Activated T-cell treated with anti-CD3 and anti-CD28 coated beads, Interleukin-2, amount 50 U/mL, for 24 hours (primary cell): ENCODE measurements at places on chromosomes 5 and 9.

- no peak for DNase-seq
Observed at GRCh38 chr5:73969195-73970036, 343.4 kb downstream of the ARHGEF28 start.

GRCh38 chr5:38163636-38164237 lies 94.6 kb upstream of the EGFLAM start:
- DNase-seq, result no peak

DNA sequence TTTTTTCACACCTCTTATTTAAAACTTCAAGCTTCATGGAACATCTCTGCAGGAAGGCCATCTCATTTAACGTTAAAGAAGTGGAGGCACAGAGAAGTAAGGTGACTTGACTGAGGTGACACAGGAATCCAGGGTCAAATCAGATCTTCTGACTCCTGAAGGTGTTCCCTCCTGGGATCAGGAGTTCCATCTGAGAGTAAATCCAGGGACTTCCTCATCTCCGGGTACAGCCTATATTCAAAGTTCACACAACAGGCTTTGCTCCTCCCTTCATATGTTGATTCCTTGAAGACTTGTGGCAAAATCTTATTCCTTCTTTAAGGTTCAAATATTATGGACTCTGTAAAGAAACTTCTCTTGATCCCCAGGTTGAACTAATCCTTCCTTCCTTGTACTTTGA lies 313.1 kb upstream of the CLINT1 start:
- DNase-seq, result no peak

- DNase-seq, result no peak
Observed at GRCh38 chr5:145859453-145859852, 13.4 kb downstream of the GRXCR2 start.

DNA sequence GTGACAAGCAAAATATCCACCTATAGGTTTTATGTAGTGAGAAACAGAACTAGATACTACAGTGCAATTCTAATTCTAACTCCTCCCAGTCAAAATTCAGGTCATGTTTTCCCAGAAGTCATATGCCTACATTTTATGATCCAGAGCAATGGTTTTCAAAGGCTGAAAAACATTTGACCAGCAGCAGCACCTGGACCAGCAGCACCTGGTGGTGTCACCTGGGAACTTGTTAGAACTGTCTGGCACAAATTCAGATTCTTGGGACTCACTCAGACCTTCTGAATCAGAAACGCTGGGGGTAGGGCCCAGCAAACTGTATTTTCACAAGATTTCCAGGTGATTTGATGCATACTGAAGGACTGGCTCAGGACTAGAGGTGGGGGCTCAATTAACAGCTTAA lies 367.7 kb upstream of the RFX3 start:
- DNase-seq, result no peak

DNA sequence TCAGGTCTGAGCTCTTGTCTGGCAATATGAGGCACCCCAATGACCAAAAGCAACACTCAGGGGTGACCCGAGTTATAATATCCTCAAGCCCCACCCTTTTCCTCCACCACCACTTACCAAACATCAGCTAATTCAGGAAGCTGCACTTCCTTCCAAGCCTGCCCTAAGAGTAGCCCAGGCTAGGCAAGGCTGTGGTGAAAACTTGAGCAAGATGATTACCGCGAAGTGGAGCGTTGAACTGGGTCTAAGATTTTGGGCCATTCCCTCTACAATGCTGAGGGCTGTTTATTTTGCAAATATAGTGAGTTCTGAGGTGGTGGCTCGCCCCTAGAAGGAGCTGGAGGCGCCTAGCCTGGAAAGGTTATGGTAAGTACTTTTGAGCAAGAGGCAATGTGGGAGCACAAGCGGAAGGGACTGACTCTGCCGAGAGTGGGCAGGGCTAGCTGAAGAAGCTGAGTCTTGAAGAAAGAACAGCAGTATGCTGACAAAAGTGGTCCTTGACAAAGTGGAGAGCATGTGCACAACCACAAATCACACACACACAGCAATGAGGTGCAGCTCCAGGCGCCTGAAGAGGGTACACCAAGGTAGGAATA lies at the start of gene HK3:
HK3 (minus strand) TSS at position 51 of the 596 bp plus-strand sequence. CDS start 3,187 bp downstream, outside the sequence.
- no peak for DNase-seq

- DNase-seq, result no peak
Observed at GRCh38 chr5:106545325-106545724, 1125.4 kb downstream of the EFNA5 start.

- DNase-seq, result no peak
Observed at GRCh38 chr5:13601112-13601511, 343.4 kb downstream of the DNAH5 start.

DNA sequence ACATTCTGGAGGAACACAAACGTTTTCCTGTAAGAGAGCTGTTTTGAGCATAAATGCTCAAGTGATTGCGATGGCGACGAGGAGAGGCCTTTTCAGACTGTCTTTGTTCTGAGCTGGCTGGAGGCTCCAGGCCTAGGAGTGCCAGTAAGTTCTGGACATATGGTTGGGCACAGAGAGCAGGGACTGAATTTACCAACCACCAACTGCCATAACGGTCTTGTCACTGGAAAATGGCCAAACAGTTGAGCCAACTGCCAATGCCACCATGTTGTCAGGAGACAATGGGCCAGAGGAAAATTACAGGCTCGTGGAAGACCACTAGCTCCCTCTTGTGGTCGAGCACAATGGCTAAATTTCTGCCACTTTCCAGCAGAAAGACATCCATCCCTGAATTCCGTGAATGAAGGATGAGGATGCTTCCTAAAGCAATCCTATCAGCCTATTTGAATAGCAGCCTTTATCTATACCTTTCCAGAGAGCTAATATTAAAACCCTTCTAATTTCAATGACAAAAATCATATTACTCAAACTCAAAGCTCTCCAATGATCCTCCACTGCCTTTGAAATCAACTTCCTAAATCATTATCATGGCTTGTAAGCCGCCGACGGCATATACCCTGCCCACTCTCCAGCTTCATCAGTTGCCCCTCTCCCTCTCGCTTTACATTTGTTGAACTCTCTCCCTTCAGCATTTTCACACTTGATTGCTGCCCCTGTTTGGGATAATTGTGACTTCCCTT lies 66.9 kb upstream of the GLIS3 start:
- DNase-seq, result peak; percentile 47

- DNase-seq, result no peak
Observed at GRCh38 chr5:154806176-154806575, 44.2 kb downstream of the FAXDC2 start.

- DNase-seq, result no peak
Observed at GRCh38 chr5:14611737-14612136, 30.1 kb downstream of the OTULINL start.

GRCh38 chr5:68490406-68490805 lies 274.9 kb downstream of the PIK3R1 start:
- no peak for DNase-seq

- no peak for DNase-seq
Observed at GRCh38 chr5:92635001-92635461, 946.0 kb downstream of the NR2F1-AS1 start.

DNA sequence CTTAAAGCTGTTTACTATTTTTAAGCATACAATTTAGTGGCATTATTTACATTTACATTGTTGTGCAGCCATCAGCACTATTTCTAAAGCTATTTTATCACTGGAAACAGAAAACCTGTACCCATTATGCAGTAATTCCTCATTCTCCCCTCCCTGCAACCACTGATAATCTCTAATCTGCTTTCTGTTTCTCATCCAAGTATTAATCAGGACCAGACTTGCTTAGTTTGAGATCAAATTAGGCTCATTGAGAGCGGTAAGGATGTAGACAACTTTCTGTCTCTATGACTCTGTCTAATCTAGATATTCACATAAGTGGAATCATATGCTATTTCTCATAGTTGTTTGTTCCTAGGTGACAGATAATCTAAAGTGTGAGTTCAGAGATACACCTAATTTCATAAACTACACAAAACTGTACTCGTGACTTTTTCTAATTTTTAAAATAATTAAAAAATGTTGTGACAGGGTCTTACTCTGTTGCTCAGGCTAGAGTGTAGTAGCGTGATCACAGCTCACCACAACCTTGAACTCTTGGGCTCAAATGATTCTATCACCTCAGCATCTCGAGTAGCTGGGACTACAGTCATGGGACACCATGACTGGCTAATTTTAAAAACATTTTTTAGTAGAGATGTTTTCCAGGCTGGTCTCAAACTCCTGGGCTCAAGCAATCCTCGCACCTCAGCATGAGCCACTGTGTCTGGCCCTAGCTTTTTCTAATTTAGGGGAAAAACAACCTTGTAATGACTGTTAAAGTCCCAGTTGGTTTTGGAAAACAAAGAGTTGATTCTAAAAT lies 37.6 kb downstream of the BDP1 start:
- no peak for DNase-seq

DNA sequence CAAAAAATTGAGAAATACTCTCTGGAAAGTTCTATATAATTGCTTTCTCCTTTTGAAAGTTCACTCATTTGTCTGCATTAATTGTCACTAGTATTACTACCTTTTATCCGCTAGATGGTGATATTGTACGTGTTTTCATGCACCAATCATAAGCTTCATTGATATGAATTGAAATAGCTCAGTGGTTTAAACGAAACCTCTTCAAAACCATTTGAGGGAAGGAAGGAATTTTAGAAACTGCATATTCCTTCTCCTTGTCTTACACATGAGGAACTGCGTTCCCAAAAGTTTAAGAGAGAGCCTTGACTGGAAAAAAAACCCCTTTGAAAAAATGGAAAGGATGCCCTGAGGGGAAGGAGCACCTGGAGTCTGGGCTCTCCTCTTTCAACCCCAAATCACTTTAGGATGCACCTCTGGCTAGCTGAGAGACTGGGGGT lies 98.6 kb downstream of the YTHDC2 start:
- no peak for DNase-seq

- DNase-seq, result no peak
Observed at GRCh38 chr5:64140018-64140417, 25.6 kb upstream of the RNF180 start.

DNA sequence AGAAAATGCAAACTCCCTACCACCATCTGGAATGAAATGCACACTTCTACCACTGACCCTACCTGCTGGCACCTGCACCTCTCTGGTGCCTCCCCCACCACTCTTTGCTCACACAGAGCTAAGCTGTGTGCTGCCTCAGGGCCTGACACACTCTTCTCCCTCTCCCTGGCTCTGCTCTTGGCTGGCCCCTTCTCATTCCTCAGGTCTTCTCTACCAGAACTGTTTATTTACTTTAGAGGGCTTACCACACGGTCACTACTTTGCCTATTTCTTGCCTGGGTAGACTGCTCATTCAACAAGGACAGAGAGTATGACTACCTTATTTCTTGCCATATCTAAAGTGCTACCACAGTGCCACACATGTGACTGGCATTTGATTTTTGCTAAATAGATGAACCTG lies 3.3 kb downstream of the REEP5 start:
- no peak for DNase-seq

GRCh38 chr5:56167519-56167918 lies 65.6 kb downstream of the ANKRD55 start:
- DNase-seq, result no peak

GRCh38 chr5:66669862-66670195 lies 73.6 kb downstream of the MAST4 start:
- no peak for DNase-seq

GRCh38 chr5:34503379-34504253 lies 152.5 kb upstream of the RAI14 start:
- no peak for DNase-seq

DNA sequence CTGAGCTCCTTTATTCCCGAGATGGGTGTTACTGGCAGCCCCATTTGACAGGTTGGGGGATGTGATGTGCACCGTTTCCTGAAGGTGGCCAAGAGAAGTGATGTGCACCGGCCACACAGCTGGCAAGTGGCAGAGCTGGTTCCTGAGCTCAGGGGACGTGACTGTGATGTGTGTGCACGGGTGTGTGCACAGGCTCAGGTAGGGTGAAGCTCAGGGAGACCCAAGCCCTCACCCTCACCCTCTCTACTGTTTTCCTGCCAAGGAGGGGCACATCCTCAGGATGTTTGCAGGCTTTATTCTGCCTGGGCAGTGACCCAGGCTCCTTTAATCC lies 56.6 kb downstream of the WWC1 start:
- DNase-seq, result no peak

- no peak for DNase-seq
Observed at GRCh38 chr9:4689687-4690104, 10.3 kb downstream of the CDC37L1 start.

DNA sequence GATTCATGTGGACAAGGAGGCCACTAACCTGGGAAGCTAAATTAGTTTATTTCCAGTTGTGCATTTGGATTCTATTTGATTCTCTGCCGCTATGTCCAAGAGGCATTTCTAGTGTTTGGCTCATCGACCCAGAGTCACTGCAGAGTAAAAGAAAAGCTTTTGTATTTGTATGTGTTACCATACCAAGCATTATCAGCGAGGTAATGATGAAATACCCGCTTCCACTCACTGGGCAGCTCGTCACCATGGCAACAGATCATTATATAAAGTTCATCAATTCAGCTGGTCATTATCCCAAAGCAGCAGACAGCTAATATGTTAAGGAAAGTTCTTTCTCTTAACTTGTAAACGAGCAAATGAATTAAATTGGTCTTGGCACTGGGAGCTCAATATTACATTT lies 380.3 kb downstream of the SEMA5A start:
- DNase-seq, result no peak

- no peak for DNase-seq
Observed at GRCh38 chr5:62814991-62815390, 236.4 kb downstream of the LRRC70 start.

DNA sequence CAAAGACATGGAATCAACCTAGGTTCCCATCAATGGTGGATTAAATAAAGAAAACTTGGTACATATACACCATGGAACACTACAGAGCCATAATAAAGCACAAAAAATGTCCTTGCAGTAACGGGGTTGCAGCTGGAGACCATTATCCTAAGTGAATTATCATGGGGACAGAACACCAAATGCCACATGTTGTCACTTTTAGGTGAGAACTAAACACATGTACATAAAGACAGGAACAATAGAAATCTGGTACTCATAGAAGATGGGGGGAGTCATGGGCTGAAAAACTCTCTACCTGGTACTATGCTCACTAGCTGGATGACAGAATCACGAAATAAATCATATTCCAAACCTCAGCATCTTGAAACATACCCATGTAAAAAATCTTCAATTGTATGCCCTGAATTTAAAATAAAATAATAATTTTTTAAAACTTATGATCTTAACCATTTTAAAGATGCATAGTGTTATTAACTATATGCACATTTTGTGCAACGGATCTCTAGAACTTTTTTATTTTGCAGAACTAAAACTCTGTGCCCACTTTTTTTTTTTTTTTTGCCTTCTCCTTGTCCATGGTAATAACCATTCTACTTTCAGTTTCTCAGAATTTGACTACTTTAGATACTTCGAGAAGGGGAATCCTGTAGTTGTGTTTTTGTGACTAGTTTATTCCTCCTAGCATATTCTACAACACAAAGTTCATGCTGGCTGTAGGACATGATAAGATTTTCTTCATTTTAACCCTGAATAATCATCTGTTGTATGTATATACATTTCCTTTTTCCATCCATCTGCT lies 1081.6 kb upstream of the ACO1 start:
- DNase-seq, result no peak
